Activated CD8-positive, alpha-beta memory T cell treated with anti-CD3 and anti-CD28 coated beads for 4 hours (primary cell): ENCODE measurements at places on chromosomes 4 and X.

DNA sequence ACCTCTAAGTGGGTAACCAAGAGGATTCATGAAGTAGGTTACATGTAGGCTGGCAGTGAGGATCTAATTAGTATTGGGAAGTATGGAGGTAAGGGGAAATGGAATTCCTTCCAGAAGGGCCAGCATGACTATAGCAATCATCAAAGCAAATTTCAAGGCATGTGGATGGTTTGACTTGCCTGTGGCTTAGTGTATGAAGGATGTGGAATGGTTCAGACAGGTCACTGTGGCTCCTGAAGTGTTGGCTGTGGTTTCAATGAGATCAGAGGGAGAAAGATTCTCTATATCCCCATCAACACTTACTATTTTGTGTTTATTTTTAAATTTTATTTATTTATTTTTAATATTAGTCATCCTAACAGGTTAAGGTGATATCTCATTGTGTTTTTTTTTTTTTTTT is 121.6 kb upstream of the TBC1D9 start:
- no peak for DNase-seq

GRCh38 chr4:99690990-99691389 is 33.4 kb upstream of the C4orf54 start:
- DNase-seq = no peak

DNA sequence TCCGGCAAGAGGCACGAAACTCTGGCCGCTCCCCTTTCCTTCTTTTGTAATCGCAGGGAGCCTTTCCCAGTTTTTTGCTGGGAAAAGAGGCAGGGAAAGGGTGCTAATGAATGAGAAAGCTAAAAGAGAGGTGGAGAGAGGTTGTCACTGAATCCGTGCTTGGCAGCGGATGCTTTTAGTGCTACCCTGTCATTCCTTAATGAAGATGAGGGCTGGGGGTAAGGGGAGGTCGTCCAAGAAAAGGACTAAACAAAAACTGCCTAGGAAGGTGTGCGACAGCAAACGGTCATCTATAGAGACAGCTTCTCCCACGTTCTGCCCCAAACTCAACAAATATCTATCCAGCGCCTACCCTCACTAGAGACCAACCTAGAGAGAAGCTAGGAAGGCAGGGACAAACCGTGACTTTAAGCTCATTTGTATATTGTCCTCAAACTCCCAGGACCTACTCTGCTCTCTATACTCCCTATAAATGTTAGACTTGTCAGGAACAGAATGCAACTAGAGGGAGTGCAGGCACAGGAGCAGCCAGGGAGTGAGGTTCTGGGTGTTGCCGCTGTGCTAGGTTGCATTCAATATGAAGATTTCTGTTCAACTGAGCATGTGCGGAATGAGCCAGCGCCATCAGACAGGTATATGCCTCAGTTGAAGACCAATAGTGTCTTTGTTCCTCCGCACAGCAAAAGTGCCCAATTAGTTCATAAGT is 777 bp upstream of the CASK start:
- no peak for DNase-seq

DNA sequence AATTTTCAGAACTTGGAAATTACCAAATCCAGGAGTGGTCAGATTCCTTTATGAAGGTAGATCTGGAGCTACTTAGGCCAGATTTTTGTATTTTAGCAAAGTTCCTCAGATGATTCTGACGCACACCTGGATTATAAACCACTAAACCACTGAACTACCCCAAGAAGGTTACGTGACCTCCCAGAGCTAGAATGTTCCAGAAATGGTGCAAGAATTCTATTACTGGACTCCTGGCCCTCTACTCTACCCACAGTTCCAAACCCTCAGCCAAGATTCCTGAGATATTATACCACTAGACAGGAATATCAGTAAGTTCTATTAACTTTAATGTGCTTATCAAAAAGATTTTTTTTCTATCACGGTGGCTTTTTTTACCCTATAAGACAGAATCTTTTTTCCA is 67.1 kb downstream of the ABCG2 start:
- no peak for DNase-seq

GRCh38 chr4:147219145-147219544 is 261.8 kb upstream of the EDNRA start:
- DNase-seq = no peak

- no peak for DNase-seq
Observed at GRCh38 chr4:104235967-104236366, 258.7 kb downstream of the CXXC4 start.

GRCh38 chrX:98459669-98460068 is 1576.0 kb downstream of the RPA4 start:
- no peak for DNase-seq

DNA sequence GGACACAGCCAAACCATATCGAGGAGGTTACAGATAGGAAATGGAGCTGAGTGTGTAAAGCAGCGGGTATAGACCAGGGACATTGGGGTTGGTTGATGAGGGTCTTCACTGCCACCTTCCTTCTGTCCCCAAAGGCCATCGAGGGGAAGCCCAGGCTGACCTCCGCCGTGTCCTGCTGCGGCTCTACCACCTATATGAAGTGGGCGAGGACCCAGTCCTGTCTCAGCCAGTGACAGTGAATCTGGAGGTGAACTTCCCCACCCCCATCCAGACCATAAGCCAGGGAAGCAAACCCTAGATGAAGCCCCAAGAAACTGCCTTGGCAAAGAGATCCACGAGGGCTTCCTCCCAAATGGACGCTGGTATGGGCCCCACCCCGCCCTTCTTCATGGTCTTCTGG is 23.2 kb upstream of the MRFAP1 start:
- no peak for DNase-seq

GRCh38 chr4:150680651-150681050 is 98.7 kb downstream of the MAB21L2 start:
- no peak for DNase-seq

DNA sequence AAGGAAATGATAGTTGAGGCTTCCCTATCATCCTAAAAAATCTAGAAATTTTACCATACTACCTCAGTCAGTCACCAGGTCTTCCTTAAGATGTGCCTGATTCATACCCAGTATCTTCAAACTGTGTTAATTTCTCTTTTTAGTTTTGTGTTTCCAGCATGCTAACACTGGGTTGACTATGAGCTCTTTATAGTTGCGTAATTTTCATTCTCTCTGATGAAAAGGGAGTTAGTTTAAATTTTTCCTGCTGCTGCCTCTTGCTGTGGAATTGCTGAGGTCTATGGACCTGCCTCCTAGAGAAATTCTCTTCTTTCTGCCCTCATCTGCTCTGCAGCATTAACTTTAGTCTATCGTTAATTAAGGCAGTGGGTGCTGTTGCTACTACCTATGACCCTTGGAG is 66.6 kb downstream of the BANK1 start:
- no peak for DNase-seq

GRCh38 chrX:93319609-93320008 is 353.8 kb downstream of the NAP1L3 start:
- DNase-seq = no peak

DNA sequence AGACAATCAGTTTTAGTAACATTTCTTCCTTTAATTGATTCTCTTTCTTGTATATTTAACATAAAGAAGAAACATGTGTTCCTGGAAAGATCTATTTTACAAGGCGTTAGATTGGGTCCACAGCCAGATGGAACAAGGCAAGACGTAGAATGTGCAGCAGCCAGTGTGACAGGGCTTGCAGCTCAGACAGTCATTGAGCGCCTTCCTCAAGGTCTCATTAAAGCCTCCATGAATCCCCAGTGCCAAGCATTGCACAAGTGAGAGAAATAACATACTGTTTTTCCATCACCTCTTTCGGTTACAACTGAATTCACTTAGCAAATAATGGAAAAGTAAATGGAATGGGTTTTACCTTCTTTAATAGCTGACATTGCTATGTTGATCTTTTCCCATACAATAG is 292.5 kb downstream of the USP46 start:
- no peak for DNase-seq

DNA sequence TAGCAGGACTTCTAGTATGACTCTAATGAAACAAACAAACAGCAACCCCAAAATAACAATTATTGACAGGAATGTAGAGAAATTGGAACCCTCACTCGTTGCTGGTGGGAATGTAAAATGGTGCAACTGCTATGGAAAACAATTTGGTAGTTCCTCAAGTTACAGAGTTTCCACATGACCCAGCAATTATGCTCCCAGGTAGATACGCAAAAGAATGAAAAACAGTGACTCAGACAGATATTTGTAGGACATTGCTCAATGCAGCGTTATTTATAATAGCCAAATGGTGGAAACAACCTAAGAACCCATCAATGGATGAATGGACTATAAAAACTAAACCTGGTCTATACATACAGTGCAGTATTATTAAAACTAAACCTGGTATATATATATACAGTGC is 646.1 kb upstream of the FRG1 start:
- no peak for DNase-seq

- no peak for DNase-seq
Observed at GRCh38 chr4:144565527-144566195, 80.3 kb upstream of the HHIP start.

- DNase-seq = no peak
Observed at GRCh38 chr4:42144028-42144427, 8.4 kb downstream of the BEND4 start.

DNA sequence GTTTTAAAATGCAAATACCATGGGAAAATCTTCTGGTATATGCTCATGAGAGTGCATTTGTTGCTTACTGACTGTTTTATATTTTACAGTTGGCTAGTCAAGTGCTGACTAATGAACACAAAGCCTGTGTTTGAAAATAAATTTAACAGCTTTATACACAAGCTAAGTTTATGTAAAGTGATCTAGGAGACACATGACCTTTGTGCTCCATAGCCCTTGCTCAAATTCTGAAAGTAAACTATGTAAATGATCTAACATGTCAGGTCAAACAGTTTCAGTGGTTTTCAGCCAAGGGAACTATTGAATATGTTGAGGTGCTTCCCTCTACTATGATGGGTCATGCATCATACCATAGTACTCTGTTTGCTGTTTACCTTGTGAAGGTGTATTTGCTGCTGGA is 36.7 kb downstream of the DIAPH2 start:
- DNase-seq = no peak

DNA sequence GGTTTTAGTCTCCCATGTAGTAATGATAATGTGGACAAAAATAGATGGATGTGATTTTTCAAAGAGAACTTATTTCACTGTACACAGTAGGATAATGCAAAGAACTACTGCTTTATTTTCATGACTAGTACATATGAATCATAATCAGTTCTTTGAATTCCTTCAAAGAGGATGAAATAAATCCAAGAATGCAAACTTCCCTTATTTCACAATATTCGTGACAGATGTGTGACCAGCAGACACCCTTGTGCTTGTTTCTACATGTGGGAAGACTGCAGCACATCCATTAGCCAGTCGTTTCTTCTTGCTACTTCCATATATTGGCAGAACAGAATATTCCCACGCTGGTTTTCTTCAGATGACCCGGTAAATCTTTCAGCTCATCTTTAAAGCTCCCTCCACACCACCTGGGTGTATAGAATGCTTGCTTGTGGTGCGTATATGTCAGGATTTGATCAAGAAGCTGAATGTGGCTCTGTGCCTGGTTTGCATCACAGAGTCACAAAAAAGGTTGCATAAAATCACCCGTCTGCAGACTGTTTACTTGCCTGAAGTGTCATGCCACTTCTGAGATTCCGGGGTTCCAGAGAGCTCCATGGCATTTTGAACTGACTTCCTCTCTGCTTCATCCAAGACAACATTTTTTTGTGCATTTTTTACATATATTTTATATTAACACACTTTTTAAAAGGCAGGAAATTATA is 47.7 kb upstream of the FAT4 start:
- no peak for DNase-seq

DNA sequence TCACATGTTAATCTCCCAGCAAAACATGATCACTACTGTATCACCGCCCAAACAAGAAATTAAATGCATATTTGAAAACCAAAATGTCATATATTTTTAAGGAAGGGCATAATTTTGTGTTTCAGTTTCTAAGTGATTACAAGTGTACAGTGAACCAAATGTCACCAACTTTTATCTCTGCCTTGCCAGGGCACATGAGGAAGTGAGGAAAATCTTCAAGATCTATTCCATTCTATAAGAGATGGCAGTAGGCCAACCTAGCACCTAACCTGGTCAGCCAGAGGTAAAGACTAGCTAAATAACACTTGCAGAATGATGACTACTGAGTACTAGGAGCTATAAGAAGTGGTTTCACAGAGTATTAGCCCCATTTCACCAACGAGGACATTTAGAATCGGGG is 107.2 kb downstream of the ATP11C start:
- no peak for DNase-seq

GRCh38 chrX:38220024-38220414 is 652 bp downstream of the SRPX start:
- no peak for DNase-seq
